ENCODE measurements at places on chromosomes 5 and 9.

DNA sequence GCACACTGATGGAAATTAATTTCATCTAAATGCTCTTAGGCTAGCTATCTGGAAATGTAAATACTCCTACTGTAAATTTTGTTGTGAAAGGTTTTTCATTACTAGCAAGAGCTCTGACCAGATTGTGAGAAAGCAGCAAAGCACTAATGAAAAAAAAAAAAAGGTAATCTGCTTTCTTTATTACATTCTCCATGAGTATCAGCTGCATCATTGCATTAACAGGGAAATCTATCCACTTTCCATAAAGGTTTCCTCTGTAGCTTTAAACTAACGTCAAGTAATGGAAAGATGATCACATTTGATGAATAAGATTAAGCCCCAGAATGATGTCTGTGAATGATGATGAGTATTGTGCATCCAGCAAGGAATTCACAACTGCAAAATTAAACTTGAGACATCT is 790.6 kb upstream of the TYRP1 start:
- DNase-seq, result no peak

DNA sequence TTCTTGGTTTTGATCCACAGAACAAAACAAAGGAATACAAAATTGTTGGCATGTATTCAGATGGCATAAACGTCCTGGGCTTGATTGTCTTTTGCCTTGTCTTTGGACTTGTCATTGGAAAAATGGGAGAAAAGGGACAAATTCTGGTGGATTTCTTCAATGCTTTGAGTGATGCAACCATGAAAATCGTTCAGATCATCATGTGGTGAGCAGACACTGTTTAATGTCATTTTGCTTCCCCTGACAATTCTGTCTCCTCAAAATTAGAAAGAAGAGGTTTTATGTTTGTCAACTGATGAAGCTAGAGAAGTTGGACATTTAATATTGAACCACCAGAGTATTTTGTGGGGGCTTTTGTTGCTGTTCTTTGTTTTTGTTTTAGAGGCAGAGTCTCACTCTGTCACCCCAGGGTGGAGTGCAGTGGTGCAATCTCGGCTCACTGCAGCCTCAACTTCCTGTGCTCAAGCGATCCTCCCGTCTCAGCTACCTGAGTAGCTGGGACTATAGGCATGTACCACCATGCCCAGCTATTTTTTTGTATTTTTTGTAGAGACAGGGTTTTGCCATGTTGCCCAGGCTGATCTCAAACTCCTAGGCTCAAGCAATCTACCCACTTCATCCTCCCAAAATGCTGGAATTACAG is 82.0 kb downstream of the SLC1A1 start:
- DNase-seq, result no peak

GRCh38 chr5:137871571-137871970 is 3.9 kb downstream of the MYOT start:
- no peak for DNase-seq

DNA sequence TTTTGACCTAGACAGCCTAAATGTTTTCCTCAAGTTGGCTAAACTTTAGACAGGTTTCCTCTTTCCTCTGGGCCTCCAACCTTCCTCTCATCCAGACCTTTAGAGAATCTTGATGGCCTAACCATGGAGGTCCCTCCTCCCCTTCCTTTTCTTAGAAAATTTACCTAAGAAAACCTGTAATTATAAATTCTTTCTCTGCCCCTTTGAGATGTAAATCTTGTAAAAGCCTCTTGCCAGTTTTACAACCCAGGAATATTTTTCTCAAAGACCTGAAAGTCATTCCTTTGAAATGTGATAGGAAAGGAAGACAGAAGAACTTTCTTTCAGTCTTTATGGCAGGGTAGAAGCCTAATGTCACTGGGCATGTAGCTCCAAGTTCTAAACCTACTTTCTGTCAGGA is 1752.6 kb upstream of the C9orf72 start:
- no peak for DNase-seq

All from activated T-helper 1 cell treated with Interleukin-2 at 50 U/mL for 16 hours (primary cell).